T-helper 2 cell (primary cell): ENCODE measurements at places on chromosomes 5 and 9.

GRCh38 chr5:168737066-168737465 is 157.9 kb upstream of the PANK3 start:
- peak; percentile 44 for DNase-seq

DNA sequence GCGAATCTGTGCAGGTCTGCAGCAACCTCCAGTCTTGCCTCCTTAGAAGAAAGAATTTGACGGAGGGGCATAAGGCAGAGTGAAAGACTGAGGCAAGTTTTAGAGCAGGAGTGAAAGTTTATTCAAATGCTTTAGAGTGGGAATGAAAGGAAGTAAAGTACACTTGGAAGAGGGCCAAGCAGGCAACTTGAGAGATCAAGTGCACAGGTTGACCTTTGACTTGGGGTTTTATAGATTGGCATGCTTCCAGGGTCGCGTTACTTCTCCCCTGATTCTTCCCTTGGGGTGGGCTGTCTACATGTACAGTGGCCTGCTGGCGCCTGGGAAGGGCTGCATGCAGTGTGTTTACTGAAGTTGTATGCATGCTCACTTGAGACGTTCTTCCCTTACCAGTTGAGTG is 127.2 kb upstream of the FER start:
- no peak for DNase-seq

GRCh38 chr5:3142261-3143027 is 391.0 kb upstream of the IRX2 start:
- DNase-seq = no peak

GRCh38 chr5:34622098-34622400 is 34.1 kb upstream of the RAI14 start:
- no peak for DNase-seq

- no peak for DNase-seq
Observed at GRCh38 chr5:143769026-143769786, 42.8 kb upstream of the HMHB1 start.

- no peak for DNase-seq
Observed at GRCh38 chr9:15205632-15206420, 101.2 kb downstream of the TTC39B start.

- DNase-seq = no peak
Observed at GRCh38 chr9:30970186-30970585, 1414.3 kb upstream of the ACO1 start.

DNA sequence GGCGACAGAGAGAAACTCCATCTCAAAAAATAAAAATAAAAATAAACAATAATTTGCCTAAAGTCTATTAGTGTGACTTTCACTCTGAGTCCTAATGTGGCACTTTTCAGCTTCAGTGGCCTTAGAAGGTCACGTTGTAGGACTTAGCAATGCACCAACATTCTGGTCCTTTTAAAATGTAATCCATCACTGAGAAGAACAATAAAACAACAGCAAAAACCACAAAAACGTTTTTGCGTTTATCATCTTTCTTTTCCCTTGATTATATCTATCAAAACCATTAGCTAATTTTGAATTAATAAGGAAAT is 190.1 kb upstream of the ZNF608 start:
- no peak for DNase-seq

DNA sequence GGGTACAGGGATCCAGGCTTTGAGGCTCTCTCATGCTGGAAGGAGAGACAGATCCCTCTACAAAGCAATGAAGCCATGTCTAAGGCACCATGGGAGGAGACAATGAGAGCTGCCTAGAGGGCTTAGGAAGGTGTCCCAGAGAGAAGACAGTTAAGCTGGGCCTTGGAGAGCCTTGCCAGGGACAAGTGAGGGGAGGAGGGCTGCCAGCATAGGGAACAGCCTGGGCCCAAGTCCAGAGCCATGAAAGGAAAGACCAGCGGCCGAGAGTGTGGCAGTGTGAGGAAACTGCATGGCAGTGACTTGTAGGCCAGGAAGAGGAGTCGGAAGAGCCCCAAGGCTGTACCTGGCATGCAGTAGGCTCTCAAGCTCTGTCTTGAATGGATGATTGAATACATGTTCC is 88.5 kb downstream of the PSD2 start:
- no peak for DNase-seq

- DNase-seq = no peak
Observed at GRCh38 chr5:133292300-133292699, 240.5 kb downstream of the HSPA4 start.

- DNase-seq = no peak
Observed at GRCh38 chr5:39785410-39785809, 360.6 kb upstream of the DAB2 start.

- no peak for DNase-seq
Observed at GRCh38 chr9:109232449-109233237, 65.6 kb upstream of the FRRS1L start.

DNA sequence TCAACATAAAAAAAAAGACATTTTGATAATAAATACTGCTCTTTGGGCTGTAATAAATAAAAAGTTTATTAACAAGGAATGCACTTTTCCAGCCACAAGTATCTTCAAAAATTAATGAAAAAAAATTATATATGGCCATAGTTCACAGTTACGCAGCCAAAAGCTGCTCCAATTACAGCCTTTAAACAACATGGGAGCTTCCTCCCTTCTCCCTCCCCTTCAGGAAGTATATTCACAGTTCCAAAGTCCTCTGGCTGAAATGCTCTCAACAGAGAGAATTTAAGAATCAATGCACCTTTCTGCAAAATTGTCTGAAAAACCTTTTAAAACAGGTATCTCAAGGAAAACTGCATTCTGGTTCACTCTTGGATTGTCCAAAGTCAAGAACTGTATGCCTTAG is 5.9 kb downstream of the PLK2 start:
- DNase-seq = no peak

DNA sequence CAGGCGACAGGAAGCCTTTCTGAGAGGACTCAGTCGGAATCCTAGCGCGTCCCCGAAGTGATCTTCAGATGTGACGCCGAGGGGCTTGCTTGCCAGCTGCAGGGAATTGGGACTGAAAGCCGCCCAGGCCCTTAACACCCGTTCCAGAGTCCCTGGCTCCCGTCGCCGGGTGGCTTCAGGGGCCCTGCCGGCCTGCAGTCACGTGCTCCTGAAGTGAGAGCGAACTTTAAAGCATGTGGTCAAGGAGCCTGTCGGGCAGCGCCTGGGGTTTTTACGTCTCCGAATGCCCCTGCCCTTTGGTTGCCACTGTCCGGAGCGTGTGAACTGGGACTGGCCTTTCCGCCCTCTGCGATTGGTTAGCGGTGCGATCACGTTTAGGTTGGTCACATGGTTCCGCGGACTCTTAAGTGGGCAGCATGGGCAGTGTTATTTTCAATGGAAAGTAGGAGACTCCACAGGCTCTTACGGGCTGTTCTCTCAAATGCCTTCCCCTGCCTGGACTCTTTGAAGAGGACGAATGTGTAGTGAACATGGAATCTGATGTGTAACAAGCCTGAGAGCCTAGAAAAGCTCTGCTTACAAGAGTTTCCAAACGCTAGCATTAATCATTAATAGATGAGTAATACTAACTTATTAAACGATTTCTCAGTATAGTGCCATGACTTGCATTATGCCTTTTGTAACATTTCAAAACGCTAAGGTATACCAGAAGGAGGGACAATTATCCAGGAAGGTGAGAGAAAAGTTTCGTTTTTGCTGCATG is 1.9 kb downstream of the VLDLR start:
- no peak for DNase-seq

DNA sequence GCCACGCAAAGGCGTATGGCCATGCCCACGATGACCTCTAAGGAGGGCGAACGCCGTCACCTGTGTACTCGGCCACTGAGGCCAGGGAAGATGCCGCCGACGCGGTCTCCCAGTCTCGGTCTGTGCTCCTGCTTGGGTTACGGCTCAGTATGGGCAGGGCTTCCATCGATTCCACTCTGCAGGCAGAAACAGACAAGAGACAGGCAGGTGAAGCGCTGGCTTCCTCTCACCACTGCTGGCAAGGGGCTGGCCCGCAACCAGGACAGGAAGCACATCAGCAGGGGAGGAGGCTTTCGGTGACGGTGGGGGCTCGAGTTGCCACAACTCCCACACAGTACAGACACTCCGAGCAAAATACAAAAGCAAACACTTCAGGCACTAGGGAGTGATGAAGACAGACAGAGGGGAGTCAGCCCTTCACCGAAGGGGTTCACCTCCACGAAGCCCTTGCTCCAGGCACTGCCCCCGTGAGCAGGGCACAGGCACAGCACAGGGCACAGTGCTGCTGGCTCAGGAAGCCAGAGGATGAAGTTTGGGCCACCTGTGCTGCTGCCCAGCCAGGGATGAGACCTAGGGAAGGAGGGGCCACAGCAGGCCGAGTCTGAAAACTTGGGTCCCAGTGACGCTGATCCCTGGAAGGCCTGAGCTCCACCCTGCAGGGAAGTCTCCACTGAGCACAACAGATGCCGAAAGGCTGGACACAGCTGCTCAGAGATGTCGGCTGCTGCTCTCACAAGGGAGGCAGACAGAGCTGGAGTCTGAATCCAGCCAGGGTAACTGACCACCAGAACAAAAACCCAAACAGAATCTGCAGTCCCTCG is 91.3 kb downstream of the CAMSAP1 start:
- DNase-seq = no peak

- no peak for DNase-seq
Observed at GRCh38 chr9:36764364-36765076, 191.8 kb downstream of the MELK start.

- DNase-seq = no peak
Observed at GRCh38 chr5:181044662-181045305, 4.7 kb downstream of the BTNL9 start.

DNA sequence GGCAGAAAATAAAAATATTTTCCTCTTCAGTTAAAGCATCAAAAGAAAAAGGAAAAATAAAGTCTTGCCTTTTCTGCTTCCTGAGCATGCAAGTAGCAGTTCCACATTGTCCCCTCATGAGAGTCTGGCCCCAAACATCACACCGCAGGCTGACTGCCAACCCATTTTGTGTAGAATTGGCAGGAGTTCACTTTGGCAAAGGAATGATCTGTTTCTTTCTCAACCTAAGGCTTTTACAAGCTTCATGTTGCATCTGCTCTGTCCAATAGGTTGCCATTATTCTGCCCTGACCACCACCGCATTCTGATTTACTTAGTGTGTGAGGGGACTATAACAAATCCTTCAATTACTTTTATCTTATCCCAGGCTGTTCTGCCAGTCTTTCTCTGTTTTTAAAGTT is 249.5 kb downstream of the ISL1 start:
- DNase-seq = no peak

GRCh38 chr9:124265551-124265950 is 7.8 kb downstream of the NEK6 start:
- no peak for DNase-seq

DNA sequence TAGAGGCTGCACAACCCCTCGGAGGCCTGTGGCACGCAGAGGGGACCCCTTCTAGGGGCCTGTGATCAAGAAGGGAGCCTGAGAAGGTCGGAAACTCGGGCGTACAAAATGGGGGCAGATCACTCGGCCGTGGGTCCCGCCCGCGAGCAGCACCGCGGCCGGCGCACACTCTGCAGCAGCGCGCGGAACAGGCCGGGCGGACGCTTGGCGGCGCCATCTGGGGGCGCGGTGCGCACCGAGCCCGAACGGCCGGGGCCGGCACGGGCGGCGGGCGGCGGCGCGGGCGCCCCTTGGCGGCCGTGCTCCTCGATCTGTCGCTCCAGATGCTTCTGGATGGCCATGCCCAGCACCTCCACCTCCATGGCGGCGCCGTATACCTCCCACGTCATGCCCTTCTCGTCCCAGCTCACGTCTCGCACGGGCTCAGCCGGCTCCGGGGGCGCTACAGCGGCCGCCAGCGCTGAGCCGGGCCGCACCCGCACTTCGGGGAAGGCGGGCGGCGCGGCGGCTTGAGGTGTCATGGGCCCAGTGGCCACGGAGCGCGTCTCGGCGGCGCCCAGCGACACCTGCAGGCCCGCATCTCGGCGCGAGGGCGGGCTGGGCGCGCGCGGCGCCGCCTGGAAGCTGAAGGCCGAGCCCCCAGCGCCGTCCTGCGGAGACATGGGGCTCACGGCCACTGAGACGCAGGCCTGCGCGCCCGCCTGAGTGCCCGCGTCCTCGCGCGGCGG is 13.1 kb downstream of the GPRIN1 start:
- DNase-seq = peak; percentile 60

DNA sequence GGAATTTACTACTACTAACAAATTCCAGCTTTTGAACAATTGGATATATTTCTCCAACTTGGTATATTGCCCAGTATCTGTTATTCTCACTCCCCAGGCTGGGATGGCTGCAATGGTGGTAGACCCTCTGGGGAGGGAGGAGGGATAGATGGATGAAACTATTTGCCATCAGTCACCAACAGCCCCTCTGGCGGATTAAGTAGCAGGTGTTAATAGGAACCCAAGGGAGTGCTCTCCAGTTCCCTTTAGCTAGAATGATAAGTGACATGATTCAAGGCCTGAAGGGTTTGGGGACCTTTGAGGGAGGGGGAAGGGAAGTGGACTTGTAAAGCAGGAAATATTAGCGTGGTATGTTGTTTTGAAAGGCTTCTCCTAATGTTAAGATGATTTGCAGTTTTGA is 824.0 kb upstream of the ARRDC3 start:
- DNase-seq = no peak

DNA sequence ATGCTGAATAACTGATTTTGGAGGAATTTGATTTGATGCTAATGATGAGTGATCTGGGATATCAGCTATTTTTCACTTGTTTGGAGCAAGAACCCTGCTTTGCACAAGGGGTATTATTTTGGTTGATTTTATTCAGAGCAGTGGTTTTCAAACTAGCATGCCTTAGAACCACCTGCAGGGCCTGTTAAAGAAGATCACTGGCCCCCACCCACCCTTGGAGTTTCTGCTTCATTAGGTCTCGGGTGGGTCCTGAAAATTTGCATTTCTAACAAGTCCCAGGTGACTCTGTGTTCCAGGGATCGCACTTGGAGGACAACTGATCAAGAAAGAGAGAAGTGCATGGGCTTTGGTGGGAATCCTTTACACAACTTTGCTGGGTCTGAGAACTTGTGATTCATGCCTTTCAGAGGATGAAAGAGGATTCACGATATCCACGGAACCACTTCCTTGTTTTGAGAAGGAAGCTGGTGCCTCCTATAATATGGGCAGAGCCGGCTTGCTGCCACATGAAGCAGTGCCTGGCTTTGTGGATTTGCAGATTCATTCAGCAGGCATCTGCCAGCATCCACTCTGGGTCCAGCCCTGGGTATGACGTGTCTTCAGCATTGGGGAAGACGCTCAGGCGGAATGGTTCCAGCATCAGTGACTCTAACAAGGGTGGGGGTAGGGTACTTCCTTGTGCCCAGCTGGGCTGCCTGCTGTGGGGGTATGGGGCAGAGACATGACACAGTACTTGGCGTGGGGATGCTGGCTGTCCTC is 106.6 kb upstream of the PITX1 start:
- no peak for DNase-seq

DNA sequence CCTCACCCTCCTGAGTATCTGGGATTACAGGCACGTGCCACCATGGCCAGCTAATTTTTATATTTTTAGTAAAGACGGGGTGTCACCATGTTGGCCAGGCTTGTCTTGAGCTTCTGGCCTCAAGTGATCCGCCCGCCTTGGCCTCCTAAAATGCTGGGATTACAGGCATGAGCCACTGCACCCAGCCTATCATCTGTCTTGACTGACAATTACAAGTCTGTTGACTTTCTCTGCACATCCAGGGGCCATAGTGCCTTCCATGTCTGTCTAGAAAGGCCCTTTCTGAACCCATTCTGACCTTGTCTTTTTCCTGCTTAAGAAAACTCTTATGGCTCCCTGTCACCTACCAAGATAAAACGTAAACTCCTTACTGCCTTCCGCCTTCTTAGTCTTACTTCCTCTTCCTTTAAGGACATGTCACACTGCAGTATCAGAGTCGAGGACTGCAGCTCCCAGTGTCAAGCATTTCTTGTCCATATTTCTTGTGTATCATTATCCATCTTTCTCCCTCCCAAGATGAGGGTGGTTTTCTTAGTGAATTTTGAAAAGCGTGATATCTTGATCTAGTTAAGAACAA is 49.9 kb upstream of the SHB start:
- no peak for DNase-seq
